Fibroblast of villous mesenchyme (primary cell): ENCODE measurements at places on chromosomes 12 and 14. TPM values are rescaled to one million over a fixed set of nuclear protein-coding genes. Genes with fewer than 3 reads are reported as not detected.

PTPRO gene
- under 0.01 TPM in 2 replicates for total RNA-seq

HOXC4 gene
- total RNA-seq, result under 0.01 and 1.6 TPM in 2 replicates

CCDC177 gene
- total RNA-seq, result not detected in 2 replicates

KCNH3 gene
- under 0.01 TPM in 2 replicates for total RNA-seq

FGF23 gene
- total RNA-seq, result not detected in 2 replicates

LRP1-AS gene
- total RNA-seq, result not detected in 2 replicates

BHLHE41 gene
- 6.8 and 8.2 TPM in 2 replicates for total RNA-seq

HSPB8 gene
- 11.6 and 22.0 TPM in 2 replicates for total RNA-seq

SDR9C7 gene
- not detected in 2 replicates for total RNA-seq

KRT80 gene
- total RNA-seq, result 0.32 and 1.3 TPM in 2 replicates

DENR gene
- total RNA-seq, result 40.3 and 46.6 TPM in 2 replicates

ACSS3 gene
- total RNA-seq, result 20.3 and 26.8 TPM in 2 replicates

DRAM1 gene
- 95.7 and 344 TPM in 2 replicates for total RNA-seq

FOXN4 gene
- total RNA-seq, result not detected in 2 replicates

DNAJC22 gene
- 1.7 and 2.6 TPM in 2 replicates for total RNA-seq

PEX5 gene
- 25.9 and 30.3 TPM in 2 replicates for total RNA-seq

FSCB gene
- under 0.01 TPM in 1 of 2 replicates, not detected in the other for total RNA-seq

PDZRN4 gene
- not detected in 2 replicates for total RNA-seq

TAS2R9 gene
- not detected in 2 replicates for total RNA-seq

SERPINA10 gene
- total RNA-seq, result not detected in 2 replicates

KRT85 gene
- total RNA-seq, result not detected in 2 replicates
